Midbrain (tissue), 1 donor: ENCODE measurements at places on chromosomes 16 and 17.

DNA sequence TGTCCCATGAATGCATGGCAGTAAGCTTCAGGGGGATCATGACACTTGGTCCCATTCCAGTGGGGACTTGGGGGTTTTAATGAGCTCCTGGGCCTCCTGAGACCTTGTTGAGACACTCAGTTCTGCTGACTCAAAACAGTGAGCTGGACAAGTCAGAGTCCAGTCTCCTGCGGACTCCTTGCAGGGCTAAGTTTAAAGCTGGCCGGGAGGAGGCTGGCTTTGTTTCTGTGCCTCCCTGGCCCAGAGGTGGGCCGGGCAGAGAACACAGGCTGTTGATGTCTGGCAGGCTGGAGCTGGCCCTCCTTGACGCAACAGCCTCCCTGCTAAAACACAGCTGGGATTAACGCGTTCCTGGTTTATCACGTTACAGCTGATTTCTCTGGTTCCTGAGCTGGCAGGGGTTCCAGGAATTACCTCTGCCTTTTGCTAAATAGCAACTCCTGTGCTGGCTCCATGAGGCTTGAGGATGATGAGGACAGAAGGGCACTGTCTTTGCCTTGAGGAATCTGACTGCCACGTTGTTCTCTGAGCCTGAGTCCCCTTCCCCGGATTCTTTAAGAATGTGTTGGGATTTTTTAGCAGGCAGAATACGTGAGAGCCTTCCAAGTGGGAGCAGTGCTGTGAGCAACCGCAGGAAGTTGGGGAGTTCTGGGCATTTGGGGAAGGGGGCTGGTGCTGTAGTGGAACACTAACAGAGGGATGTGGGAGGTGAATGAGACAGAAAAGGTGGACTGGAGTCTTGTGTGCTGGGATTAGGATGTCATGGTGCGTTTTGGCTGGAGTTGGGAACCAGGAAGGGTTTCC lies 2.0 kb downstream of the GPT2 start:
- peak; percentile 59 for DNase-seq

DNA sequence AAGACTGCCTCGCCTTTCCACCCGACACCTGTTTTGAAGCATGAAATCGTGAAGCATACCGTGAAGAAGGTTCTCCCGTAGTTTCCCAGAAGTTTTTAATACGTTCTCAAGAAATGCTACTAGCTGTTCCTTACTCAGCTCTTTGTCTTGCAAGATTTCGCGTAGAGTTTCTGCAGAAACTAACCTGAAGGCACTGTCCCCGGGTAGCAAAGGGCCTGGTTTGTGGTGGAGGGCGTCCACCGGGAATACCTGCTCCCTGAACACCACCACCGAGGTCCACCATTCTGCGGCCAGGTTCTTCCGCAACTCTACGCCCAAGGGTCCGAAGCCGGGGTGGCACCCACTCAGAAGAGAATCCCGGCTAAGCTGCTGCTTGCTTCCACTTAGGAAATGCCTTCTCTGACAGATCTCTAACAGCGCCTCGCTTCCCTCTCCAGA lies 487 bp downstream of the POLG2 start:
- DNase-seq: no peak

GRCh38 chr17:33500151-33500550 lies 207.1 kb upstream of the ASIC2 start:
- DNase-seq: no peak

GRCh38 chr16:981695-982144 lies at the start of gene SOX8:
Gene SOX8, plus strand, starts transcription at chr16:981770. Its CDS starts 153 bp downstream, at chr16:981923.
- DNase-seq: no peak

DNA sequence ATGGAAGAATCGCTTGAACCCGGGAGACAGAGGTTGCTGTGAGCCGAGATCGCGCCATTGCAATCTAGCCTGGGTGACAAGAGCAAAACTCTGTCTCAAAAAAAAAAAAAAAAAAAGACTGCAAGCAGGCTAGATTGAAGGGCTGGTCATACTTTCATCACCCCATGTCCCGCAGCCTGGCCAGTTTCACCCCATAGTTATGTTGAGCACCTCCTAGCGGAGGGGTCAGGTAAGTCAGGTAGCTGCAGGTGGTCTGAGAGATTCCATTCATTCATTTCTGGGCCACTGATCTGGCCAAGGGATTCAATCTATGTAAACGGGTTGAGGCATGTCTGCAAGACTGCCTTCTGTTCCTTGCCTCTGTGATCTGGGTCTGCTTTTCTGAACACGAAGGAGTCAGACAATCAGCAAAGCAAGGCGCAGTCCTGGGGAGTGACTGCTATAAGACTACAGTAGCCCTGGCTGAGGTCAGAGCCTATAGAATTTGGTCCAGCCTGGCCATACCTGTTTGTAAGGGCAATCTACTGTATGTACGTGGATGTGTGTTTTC lies 23.6 kb upstream of the BPTF start:
- no peak for DNase-seq

- peak; percentile 59 for DNase-seq
Measured at GRCh38 chr17:66302761-66303626, 581 bp downstream of the PRKCA start.

DNA sequence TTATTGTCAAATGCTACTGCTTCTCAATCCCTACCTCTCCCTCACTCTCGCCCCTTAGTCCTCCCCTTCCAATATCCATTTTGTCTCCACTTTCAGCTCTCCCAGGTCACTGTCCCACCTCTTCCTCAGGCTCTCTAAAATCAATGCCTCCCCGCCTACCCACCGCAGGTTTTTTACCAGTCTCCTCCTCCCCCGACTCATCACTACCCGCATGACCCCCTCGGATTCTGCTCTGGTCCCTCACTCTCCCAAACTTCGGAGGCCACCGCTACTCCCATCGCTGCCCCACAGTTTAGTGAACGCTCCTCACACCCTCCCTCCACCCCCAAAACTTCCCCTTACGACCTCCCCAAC lies 513 bp downstream of the CRLF3 start:
- DNase-seq: no peak

GRCh38 chr16:28188085-28188916 lies 23.5 kb downstream of the XPO6 start:
- peak; percentile 9 for DNase-seq

DNA sequence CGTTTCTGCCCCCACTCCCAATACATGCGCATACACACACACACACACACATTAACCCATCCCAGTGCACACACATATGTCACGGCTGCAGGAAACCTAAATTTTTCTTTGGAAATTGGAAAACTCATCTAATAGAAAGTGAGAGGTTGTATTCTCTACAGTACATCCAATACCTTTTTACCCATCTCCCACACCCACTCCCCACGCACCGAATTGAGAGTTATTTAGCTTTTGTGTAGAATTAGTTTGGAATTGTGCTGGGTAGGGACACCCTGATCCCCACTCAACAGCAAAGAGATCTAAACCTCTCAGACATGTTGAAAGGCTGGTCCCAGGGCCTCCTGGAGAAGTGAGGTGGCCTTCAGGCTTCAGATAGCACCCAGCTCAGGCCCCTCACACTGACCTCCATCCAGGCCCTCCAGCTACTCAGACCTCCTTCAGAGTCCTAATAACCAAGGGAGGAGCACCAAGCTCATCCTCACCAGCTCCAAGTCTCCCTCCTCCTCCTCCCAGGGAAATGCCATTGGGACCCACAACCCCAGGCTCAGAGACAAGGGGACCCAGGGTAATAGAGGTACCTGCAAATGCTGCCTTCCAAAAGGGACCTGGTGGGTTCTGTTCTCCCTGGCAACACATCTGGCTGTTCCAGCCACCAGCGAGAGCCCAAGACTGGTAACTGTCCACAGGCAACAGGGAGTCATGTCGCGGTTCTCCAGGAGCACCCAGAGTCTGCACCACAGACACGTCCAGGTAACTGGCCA lies 955 bp downstream of the HOXB13 start:
- no peak for DNase-seq

DNA sequence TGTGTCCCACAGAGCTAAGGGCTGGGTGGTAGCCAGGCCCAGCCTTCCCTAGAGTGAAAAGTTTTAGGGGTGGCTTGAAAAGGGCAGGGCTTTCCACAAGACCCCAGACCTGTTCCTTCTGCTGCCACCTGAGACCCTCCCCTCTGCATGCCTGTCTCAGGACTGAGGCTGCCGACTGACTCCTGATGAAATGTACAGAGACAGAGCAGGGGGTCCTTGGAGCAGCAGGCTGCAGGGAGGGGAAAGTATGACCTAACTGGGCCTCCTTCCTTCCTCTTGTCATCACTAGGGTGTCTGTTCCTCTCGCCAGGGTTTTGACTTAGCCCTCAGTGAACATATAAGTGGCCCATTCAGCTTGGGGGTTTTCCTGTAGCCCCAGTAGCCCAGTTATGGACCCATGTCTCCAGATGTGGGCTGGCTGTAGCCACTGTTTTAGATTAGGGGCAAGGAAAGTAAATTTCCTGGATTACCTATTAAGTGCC lies 14.9 kb upstream of the NFATC3 start:
- no peak for DNase-seq

GRCh38 chr16:53281859-53282258 lies 152.4 kb upstream of the RBL2 start:
- DNase-seq: no peak

DNA sequence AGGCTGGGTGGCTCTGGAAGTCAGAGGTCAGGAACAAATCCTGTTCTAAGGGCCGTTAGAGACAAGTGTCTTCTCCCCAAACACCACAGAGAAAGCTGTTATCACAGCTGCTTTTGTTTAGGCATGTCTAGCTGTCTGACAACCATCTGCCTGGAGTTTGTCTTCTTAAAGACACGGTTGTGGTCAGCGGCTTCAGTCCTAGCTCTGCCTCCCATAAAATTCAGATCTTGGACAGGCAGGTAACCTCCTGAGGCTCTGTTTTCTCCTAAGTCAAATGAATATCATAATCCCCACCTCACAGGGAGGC lies 2.3 kb upstream of the ITGA3 start:
- DNase-seq: no peak

GRCh38 chr17:43665084-43665936 lies 3.6 kb upstream of the MEOX1 start:
- no peak for DNase-seq

DNA sequence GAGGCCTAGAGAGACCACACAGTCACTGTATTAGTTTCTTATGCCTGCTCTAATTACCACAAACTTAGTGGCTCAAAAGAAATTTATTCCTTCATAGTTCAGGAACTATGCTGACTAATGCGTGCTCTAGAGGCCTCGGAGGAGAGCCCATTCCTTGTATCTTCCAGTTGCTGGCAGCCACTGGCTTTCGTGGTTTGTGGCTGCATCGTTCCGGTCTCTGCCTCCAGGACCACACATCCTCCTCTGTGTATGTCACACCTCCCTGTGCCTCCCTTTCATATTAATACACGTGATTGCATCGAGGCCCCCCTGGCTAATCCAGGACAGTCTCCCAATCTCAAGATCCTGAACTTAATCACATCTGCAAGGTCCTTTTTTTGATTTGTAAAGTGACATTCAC lies 16.9 kb upstream of the MYLK3 start:
- DNase-seq: no peak

DNA sequence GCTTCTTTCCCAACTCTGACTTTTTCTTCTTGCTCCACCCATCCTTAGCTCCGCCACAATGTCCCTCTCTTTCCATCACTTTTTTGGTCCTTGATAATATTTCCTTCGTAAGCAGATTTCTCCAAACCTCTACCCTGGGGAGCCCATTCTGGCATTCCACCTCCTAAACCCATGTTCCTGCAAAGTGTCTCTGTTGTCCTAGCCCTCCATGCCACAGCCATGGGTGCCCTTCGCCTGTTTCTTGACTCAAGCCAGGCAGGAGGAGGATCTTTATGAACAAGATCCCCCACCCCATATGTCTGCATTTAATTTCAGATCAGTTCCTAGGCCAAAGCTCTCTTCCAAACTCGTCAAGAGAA lies 42.4 kb downstream of the GAS7 start:
- no peak for DNase-seq

DNA sequence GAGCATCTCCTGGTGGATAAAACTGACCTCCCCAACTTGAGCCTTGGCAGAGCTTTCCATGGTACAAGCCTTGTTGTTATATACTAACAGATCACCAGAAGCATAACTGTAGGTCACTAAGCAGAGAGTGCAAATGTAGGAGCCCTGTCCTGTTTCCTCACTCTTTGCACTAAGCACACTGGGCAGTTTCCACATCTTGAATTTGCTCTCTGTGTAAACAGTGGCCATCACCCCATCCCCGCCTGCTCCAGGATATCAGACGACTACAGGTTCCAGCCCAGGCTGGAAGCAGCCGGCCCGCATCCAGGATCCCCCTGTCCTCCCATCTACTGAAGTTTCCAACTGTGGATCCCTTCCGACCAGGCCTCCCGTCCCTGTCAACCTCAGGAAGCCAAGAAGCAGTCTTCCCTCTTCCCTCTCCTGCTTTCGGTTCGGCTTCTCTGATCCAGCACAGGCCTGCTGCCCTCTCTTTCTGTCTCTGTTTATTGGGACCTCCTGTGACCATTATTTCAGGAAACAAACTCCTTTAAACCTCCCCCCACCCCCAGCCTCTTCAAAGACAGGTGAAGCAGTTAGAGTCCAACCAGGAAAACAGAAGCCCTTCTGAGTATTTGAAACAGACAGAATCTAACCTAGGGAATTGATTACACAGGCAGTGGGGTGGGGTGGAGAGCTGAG lies 22.6 kb upstream of the CACNG4 start:
- no peak for DNase-seq

- DNase-seq: no peak
Measured at GRCh38 chr17:61531223-61531622, 59.8 kb downstream of the NACA2 start.

DNA sequence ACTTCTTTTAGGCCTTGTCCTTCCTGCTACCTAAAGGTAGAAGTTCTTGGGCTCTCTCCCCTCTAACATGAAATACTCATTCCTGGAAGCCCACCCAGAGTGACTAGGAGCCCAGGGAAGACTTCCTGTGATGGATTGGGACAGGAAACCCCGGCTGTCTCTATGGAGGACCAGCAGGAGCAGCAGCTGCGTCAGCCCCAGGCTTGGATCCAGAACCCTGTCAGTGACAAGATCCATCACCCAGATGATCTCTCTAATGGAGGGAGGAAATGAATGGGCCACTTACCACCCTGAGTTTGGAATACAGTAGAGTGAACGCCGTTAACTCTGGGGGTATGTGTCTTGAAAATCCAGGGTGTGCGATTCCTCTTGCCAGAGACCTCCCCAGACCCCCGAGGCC lies 195.7 kb upstream of the WSCD1 start:
- peak; percentile 42 for DNase-seq

DNA sequence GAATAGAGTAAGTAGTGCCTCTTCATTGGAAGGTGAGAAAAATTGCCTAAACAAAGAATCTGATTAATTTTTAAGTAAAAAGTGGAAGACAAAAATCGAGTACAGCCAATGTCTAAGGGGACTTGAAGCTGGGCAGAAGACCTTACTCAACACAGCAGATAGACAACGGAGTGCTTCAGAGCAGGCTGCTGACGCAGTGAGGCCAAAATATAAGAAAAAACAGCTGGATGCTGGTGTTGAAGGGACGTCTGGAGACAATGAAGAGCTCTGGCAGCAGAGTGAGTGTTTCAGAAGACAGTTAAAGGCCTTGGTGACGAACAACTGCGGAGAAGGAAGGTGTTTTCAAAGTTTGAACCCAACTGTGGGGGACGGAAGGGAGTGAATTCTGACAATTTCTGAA lies 169.8 kb downstream of the MRTFB start:
- no peak for DNase-seq

DNA sequence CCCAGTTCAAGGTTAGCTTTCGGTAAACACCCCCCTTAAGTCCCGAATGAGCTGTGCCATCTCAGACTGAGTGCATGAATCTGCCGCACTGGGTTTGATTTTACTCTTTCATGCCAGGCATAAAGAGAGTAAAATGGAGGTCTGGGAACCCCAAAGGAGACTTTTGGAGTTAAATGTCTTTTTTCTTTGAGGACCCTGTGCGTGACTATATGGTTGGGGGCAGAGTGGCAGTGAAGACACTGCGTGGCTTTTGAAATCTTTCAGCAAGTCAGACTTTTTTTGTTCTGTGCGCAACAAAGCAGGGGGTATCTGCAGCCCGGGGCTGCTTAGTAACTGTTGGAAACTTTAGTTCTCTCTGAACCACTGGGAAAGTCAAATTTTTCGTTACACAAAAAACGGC lies 392.9 kb upstream of the SALL1 start:
- no peak for DNase-seq
